ENCODE measurements at places on chromosomes 7 and 10.

DNA sequence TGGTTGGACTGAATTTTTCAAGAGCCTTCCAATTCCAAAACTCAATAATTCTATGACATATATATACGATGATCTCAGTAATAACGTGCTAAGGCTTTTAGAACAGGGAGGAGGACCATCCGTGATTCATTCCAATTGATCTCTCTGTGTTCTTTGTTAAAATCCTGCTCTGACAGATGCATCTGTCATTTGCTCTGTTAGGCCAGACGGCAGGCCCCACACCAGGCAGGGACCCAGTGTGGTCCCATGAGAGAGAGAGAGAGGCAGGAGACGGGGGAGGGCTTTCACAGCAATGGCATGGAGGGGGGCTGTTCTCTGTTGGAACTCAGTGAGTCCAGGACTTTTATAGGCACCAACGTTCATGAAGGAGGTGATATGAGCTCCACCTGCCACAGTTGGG, 160.0 kb upstream of the INSYN2A start:
- DNase-seq, result no peak

GRCh38 chr7:50748472-50748871, 34.2 kb downstream of the GRB10 start:
- no peak for DNase-seq

- no peak for DNase-seq
Measured at GRCh38 chr10:129396021-129396722, 70.9 kb upstream of the MGMT start.

- DNase-seq, result no peak
Measured at GRCh38 chr7:70602117-70602516, 529.8 kb upstream of the GALNT17 start.

- no peak for DNase-seq
Measured at GRCh38 chr10:72574636-72575035, 51.2 kb downstream of the MICU1 start.

GRCh38 chr10:7293378-7293920, 117.4 kb downstream of the SFMBT2 start:
- no peak for DNase-seq

- DNase-seq, result no peak
Measured at GRCh38 chr7:132349075-132349474, 227.2 kb downstream of the PLXNA4 start.

DNA sequence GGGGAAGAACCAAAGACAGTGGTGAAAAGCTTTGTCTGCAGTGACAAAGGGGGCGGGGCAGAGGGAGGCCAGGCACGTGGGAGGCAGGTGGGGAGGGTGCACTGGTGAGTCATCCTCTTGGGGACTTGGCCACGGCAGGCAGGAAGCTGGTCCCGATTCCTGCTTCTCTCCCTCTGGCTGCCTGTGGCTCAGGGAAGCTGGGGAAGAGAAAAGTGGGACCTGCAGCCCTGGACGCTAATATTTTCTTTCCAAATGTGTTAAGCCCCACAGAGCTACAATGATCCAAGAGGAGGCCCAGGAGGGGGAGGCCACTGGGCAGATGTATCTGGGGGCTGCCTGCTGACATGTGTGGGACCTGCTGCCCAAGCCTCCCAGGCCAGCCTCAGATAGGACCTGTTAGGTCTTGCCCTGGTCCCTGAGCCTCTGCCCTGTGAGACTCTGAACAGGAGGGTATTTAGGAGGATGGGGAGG, 231.8 kb downstream of the KCNMA1 start:
- peak; percentile 34 for DNase-seq

DNA sequence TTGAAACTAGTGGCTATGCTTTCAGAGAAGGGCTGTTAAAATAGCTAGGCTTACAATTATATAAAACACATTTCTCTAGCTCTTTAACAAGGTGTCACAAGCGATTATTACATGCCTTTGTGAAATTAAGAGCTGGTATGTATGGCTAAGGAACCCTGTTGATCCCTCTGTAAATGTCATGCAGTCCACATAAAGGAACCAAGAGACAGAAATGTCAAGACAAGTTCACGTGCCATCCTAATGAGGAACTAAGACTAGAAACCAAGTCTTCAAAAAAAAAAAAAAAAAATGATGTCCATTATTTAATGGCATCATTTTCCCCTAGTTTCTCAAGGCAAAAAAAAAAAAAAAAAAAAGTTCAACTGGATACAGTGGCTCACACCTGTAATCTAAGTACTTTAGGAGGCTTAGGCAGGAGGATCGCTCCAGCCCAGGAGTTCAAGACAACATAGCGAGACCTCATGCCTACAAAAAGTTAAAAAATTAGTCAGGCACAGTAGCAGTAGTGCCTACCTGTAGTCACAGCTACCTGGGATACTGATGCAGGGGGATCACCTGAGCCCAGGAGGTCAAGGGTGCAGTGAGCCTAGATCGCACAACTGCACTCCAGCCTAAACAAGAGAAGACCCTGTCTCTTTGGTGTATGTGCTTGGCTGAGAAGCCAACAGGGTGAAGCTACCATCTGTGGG, 63.4 kb downstream of the SRPK2 start:
- DNase-seq, result no peak

- DNase-seq, result no peak
Measured at GRCh38 chr7:23184291-23184690, 2.4 kb downstream of the NUP42 start.

- no peak for DNase-seq
Measured at GRCh38 chr10:73862011-73862410, 12.3 kb downstream of the CAMK2G start.

- DNase-seq, result peak; percentile 42
Measured at GRCh38 chr7:15459018-15459615, 102.7 kb downstream of the AGMO start.

- no peak for DNase-seq
Measured at GRCh38 chr10:95831515-95831914, 75.6 kb downstream of the ENTPD1 start.

DNA sequence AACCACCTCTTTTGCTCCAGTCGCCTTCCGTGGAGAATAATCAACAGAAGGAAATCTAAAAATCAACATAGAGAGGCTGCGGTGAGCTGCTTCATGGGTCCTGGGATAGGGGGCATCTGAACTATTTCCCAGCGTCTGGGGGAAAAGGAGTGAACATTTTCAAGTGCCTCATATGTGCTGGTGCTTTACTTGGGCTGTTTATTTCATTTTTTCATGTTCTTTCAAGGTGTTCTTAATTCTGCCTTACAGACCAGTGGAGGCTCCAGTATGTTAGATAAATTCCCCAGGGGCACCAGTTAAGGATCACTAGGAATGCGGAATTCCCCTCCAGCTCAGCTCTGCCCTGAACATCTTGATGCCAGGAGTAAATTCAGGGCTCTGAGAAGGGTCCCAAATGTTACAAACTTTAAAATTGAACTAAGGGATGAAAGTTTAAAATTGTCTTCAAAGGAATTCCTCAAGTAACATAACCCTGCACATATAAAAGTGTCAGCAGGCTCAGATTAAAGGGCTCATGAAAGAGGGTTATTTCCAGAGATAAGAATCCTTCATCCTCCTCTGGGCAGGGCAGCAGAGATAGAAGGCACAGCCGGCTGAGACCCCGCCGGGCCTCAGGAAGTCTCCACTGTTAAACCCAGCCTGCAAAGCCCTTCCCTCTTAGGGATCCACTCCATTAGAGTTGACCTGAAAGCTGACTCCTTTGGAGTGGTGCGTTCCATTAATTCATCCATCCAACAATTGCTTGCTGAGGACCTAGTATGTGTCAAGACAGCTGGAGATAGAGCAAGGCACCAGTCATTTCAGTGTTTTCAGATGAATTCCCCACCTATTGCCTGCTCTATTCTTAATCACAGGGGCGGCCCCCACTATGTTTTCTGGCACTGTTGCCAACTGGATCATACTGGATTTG, 345.8 kb downstream of the KCNMA1 start:
- no peak for DNase-seq

GRCh38 chr7:121531175-121532070, 135.3 kb upstream of the FAM3C start:
- no peak for DNase-seq

DNA sequence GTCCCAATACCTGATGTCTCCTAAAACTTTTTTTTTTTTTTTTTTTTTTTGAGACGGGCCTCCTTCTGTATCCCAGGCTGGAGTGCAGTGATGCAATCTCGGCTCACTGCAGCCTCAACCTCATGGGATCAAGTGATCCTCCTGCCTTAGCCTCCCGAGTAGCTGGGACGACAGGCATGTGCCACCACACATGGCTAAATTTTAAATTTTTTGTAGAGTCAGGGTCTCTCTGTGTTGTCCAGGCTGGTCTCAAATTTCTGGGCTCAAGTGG, 28.4 kb downstream of the GTF2IRD1 start:
- DNase-seq, result no peak

- DNase-seq, result no peak
Measured at GRCh38 chr7:47619806-47620205, 37.9 kb upstream of the TNS3 start.

- DNase-seq, result no peak
Measured at GRCh38 chr10:6399231-6399741, 180.8 kb downstream of the PRKCQ start.

GRCh38 chr10:113692271-113692670, 12.6 kb downstream of the CASP7 start:
- DNase-seq, result no peak

DNA sequence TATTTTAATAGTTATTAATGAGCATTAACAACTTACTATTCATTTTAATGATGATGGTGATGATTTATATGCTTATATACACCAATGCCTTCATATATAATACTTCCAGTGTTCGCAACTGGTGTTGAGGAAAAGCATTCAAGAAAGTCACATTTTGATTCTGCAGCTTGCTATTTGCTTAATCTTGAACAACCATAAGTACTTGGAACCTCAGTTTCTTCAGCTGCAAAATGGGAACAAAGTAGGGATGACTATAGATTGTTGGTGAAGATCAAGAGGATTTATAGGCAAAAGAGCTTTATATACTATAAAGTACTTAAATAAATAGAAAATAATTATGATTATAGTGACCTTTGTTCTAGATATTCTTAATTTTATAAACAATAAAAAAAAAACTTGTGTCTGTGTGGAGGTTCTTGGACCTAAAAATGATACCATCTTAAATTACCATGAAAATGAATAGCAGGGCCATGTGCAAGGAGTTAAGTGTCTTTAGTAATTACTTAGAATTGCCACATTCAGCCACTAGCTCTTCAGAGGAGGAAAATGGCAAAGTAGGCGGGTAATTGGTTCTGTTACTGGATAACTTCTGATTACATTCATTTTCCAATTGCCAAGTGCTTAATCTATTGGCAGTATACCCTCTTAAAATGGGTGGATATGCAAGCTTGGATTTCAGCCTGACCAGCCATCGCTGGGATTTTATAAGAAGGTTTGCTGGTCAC, 4.5 kb downstream of the ARID5B start:
- DNase-seq, result no peak

GRCh38 chr10:26381986-26382385, 56.2 kb upstream of the APBB1IP start:
- DNase-seq, result no peak

GRCh38 chr10:24854256-24854655, 98.2 kb downstream of the PRTFDC1 start:
- DNase-seq, result peak; percentile 65

DNA sequence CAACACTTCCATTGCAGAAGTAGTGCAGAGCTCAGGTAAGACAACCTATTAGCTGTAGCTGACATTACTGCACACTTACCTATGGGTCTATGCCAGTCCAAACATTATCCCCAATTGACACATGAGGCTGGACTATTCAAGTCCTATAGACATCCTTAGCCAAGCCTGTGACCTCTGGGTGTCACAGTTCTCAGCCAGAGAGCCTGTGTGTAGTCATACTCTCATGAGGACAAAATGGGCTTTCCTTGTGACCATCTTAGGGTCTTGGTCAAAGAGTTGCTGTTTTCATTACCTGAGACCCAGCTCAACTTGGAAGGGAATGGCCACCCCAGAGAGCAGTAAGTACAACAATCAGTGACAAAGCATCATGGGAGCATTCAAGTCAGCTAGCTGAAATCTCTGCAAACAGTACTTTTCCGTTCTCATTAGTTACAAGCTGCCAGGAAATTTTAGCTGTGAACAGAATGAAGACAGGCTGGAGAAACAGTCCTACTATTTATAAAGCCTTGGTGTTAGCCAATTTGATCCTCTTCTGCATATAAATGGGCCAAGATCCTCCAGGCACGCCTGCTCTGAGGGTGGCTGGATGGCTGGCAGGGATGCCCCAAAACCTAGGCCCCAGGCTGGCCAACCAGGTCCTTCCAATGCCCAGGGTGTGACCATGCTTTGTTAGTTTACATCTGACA, 44.3 kb downstream of the NUDCD3 start:
- DNase-seq, result no peak

DNA sequence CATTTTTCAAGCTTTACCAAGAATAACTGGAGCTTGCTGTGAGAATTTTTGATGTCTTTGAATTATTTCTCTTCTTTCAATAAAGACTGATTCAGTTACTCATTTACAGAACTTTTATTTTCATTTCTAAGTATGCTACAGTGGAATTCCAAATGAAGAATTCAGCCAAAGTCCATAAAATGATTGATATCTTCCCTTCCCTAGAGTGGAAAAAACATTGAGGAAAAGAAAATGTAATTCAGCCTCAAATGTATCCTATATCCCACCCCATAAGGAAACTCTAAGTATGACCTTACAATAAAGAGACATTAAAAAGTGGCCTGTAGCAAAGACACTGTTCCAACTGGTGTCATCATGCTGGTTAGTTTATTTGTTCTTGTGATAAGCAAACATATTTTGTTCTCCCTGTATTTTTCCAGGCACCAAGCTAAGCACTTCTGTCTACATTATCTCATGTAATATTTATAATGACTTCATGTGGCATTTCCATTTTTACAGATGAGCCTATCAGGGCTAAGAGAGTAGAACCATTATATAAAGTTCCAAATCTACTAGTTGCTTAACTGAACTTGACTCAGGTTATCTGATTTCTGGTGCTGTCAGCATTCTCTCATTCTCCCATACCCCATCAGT, 450.4 kb downstream of the NEBL start:
- no peak for DNase-seq

GRCh38 chr7:113349339-113349738, 231.0 kb upstream of the SMIM30 start:
- no peak for DNase-seq

- DNase-seq, result no peak
Measured at GRCh38 chr7:30988351-30989005, 24.7 kb downstream of the GHRHR start.

GRCh38 chr7:17696422-17696821, 243.9 kb downstream of the SNX13 start:
- DNase-seq, result no peak

GRCh38 chr7:88268051-88268450, 38.6 kb downstream of the STEAP4 start:
- DNase-seq, result no peak

GRCh38 chr7:4133491-4134044, 548.5 kb upstream of the FOXK1 start:
- no peak for DNase-seq

DNA sequence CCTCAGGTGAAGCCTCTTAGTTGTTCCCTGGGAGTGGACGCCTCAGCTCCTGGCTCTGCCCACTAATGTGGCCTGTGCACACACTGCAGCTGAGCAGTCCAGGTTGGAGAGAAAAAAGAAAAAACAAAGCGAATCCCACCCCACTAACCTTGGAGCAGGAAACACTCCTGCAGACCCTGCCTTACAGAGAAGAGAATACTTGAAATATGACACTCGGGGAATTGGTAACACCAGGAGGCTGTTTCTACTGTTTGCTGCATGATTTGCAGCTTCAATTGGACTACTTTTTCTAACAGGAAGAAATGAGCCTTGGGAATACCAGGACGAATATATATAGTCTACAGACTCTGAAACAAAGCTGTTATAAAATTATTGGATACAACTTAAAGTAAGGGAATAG, 22.2 kb downstream of the CDHR3 start:
- peak; percentile 47 for DNase-seq
